ENCODE measurements at places on chromosomes 12 and 14.

GRCh38 chr14:50321009-50321660 is 9.0 kb downstream of the DMAC2L start:
- DNase-seq = peak; percentile 29

DNA sequence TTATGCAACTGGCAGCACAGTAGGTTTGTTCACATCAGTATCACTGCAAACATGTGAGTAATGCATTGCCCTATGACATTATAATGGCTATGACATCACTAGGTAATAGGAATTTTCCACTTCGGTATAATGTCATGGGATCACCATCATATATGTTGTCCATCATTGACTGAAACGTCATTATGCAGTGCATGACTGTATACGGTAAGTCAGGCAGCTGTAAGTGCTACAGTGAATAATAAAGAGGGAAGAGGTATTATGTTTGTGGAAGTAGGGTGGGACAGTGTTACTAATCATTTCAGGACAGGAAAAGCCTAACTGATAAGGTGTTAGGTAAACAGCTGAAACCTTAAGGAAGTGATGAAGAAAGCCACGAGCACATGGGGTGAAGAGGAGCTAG is 68.1 kb downstream of the ANO4 start:
- DNase-seq = no peak

GRCh38 chr12:114480337-114481199 is 74.6 kb upstream of the TBX5 start:
- no peak for DNase-seq

DNA sequence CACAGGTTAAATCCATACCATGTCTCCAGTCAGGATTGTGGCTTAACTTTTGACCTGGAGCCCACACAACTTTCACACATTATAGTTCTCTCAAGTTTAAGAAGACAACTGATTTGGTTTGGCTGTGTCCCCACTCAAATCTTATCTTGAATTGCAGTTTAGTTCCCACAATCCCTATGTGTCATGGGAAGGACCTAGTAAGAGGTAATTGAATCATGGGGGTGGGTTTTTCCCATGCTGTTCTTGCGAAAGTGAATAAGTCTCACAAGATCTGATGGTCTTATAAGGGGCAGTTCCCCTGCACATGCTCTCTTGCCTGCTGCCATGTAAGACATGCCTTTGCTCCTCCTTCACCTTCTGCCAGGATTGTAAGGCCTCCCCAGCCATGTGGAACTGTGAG is 38.2 kb upstream of the PARP11 start:
- no peak for DNase-seq

DNA sequence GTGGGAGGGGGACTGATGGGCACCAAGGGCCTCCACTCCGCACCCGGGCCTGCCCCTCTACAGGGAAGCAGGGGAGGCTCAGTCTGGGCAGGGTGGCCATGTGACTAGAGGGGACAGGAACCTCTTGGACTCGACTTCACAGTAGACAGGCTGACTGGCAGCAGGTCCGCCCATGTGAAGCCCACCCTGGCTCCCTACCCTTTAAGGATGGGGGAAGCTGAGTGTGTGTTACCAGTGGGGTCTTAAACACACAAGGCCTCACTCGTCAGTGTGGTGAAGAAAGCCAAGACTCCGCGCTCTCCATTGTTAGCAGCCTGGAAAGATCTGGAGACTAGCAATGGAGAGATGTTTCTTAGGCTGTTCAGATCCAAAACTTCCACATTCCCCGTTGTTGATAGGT is 52.4 kb downstream of the ANAPC7 start:
- DNase-seq = no peak

- no peak for DNase-seq
Measured at GRCh38 chr12:130083002-130083401, 79.3 kb upstream of the FZD10 start.

DNA sequence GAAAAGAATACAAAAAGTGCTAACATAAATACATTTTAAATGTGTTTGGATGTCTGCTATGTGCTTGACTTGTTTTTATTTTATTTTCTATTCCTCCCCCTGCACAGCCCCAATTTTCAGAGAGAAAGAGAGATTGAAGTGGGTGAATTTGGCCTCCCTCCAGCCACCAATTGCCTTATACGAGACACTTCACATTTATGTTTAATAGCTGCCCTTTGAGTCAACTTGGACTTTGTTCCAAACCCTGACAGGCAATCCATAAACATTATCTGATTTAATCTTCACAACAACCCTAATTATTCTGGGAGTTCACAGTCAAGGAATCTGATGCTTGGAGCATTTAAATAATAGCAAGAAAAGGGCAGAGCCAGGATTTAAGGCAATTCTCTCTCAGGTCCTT is 161.7 kb downstream of the SLC15A4 start:
- no peak for DNase-seq

DNA sequence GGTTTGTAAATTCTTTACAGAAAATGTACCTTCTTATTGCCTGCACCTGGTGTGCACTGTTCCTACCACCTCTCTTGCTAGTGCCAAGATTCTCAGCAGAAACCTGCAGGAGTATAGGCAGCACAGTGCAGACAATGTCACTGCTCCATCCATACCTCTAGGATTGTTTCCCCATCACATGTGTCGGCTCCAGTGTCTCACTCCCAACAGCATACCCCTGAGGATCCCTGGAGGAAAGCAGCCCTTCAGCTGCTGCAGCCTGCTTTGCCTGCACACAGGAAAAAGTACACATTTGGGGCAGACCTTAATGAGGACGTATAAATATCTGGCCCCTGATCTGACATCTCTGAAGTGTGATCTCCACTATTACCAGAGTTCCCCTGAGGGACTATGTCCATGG is 235.5 kb downstream of the MDGA2 start:
- no peak for DNase-seq

DNA sequence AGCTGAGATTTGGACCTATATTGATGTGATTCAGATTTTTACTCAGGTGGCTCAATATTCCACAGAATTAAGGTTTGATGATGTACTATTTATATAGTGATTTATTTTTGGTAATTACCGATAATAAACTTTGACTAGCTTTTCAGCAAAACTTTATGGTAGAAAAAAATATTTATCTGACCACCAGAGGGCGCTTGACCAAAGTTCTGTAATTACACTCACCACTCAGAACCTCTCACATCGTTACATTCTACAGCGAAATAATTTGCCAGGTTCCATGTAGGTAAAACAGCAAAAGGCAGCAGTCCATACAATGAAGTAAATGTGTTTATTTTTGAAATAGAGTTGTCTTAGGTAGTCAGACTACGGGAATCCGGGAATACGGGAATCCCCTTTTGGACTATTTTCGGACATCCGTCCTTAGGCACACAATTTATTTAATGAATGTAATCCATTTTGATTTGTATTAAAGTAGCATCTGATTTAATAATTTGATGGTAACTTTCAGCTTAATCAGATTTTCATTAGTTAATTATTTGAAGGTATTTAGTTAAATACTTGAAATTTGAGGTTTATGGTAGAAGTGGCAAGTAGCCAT is 143.0 kb upstream of the DDHD1 start:
- DNase-seq = no peak

- DNase-seq = no peak
Measured at GRCh38 chr14:66716227-66716626, 208.3 kb downstream of the GPHN start.
